ENCODE measurements at places on chromosomes 7 and 10.

DNA sequence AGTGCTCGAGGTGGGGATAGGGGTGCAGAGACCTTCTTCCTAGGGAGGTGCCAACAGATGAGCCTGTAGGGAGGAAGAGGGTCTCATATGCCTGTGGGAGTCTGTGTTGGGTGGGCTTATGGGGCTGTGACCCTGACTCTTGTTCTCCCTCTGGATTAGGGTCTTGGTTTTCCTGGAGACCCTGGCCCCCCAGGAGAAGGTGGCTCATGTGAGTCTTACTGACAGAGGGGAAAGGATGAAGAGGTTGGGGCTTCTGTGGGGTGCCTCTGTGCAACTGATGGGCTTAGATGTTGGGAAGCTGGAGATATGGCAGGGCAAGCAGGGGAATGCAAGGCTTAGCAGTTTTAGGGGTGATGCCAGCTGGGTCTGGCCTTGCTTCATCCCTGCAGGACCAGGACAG is 20.2 kb upstream of the VOPP1 start:
- no peak for DNase-seq

GRCh38 chr10:120970595-120971529 is 119.7 kb downstream of the WDR11 start:
- DNase-seq: no peak

- no peak for DNase-seq
Measured at GRCh38 chr7:16900209-16900768, 18.5 kb upstream of the AGR3 start.

- DNase-seq: no peak
Measured at GRCh38 chr10:26448706-26449435, 10.7 kb downstream of the APBB1IP start.

DNA sequence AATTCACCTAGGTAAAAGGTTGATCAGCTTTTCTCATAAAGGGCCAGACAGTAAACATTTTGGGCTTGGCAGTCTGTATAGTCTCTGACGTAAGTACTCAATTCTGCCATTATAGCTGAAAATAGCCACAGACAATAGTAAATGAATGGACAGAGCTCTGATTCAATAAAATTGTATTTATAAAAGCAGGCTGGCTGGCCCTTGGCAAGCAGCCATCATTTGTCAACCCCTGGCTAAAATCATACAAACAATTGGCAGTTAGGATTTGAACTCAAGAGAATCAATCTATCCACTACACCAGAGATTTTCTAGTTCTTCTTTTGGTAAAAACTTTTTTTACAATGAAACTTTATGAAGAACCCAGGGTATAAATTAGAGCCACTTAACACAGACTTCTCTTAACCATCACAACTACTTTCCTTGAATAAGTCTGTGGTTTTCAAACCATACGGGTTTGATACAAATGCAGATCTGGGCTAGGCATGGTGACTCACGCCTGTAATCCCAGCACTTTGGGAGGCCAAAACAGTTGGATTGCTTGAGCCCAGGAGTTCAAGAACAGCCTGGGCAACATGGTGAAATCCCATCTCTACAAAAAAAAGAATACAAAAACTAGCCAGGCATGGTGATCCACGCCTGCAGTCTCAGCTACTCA is 124.5 kb downstream of the SLC16A9 start:
- DNase-seq: peak; percentile 79

- no peak for DNase-seq
Measured at GRCh38 chr10:2839081-2839725, 228.1 kb upstream of the PFKP start.

- no peak for DNase-seq
Measured at GRCh38 chr7:127189886-127190285, 62.9 kb downstream of the GRM8 start.

DNA sequence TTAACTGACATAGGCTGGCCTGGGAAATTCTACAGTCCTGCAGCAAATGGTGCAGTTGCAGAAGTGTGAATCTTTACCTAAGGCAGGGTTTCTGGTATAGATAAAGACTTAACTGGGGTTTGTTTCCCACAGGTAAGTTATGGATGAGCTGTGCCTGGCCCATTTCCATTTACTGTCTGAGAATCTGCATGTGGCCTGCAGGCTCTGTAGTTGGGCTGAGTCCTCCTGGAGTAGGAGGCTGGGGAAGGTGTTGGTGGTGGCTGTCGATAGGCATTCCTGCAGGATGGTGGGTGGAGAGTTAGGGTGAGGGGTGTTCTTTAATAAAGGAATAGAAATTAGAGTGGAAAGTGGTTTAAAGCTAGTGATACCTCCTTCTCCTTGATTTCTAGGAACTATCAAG is 193.5 kb downstream of the AUTS2 start:
- DNase-seq: no peak

DNA sequence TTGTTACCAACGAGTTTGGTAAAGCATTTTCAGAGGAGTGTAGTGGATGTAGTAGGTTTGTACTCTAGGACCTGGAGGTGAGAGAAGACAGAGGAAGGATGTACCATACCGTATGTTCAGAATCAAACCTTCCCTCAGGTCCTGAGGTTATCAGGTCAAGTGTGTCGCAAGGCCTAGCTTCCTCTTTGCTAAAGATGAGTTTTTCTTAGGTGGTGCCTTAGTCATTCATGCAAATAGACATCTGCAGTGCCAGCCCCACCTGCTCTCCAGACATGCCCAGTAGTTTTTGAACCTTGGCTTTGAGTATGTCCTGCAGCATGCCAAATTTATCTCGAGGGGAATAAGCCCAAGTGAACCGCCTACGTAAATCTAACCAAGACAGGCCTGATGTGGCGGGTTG is 71.3 kb downstream of the HDAC9 start:
- no peak for DNase-seq

GRCh38 chr7:3973264-3973663 is 672.2 kb downstream of the SDK1 start:
- DNase-seq: no peak

DNA sequence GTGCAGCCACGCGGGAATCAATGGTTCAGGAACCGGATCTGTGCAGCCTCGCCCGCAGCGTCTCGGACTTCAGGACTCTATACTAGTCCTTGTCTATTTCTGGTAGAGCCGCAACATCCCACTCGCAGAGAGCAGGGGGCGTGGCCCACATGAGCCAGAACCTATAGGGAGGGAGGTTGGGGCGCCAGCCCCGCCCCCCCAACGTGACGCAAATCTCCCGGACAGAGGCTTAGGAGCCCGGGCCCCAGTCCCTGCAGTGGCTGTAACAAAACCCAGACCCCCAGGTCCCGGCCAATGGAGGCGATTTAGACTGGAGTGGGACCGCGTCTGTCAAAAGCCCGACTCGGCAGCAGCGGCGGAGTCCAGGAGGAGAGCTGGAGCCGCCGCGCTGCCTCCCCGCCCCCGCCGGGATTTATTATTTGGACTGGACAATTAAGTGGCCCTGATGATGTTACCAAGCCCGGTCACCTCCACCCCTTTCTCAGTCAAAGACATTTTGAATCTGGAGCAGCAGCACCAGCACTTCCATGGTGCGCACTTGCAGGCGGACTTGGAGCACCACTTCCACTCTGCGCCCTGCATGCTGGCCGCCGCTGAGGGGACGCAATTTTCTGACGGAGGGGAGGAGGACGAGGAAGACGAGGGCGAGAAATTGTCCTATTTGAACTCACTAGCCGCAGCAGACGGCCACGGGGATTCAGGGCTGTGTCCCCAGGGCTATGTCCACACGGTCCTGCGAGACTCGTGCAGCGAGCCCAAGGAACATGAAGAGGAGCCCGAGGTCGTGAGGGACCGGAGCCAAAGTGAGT is at the start of gene NKX2-3:
Gene NKX2-3 (plus strand): TSS at position 256 of the 809 bp plus-strand sequence. CDS start 190 bp downstream, at position 446.
- no peak for DNase-seq

GRCh38 chr10:24528946-24529345 is 194.7 kb downstream of the ARHGAP21 start:
- DNase-seq: no peak

GRCh38 chr10:124672181-124672638 is 72.0 kb downstream of the FAM53B start:
- DNase-seq: no peak

DNA sequence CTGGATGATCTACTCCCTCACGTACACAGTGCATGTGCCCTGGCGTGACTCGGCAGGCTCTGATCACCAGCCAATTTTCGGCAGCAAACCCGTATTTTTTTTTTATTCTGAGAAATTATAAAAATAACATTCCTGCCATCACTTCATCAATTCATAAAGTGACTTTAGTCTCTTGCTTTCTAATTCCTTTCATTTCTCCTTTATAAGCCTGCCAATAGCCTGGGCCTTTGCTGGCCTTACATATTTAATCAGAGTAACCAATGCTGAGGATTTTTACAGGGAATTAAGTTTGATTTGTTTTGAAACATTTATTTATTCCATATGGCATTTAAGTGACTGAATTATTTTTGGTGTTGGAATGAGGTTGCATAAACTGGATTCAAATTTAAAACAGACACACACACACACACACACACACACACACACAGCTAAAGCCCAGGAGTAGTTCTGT is 140.8 kb downstream of the ETV1 start:
- DNase-seq: no peak

- peak; percentile 3 for DNase-seq
Measured at GRCh38 chr7:124101173-124101768, 68.4 kb upstream of the TMEM229A start.

GRCh38 chr7:53642361-53642760 is 606.9 kb downstream of the POM121L12 start:
- DNase-seq: no peak

Data from COR-L47 (cell line).